ENCODE measurements at places on chromosomes 3 and 15.

GRCh38 chr3:54831112-54831511, 96.7 kb downstream of the LRTM1 start:
- DNase-seq, result no peak

DNA sequence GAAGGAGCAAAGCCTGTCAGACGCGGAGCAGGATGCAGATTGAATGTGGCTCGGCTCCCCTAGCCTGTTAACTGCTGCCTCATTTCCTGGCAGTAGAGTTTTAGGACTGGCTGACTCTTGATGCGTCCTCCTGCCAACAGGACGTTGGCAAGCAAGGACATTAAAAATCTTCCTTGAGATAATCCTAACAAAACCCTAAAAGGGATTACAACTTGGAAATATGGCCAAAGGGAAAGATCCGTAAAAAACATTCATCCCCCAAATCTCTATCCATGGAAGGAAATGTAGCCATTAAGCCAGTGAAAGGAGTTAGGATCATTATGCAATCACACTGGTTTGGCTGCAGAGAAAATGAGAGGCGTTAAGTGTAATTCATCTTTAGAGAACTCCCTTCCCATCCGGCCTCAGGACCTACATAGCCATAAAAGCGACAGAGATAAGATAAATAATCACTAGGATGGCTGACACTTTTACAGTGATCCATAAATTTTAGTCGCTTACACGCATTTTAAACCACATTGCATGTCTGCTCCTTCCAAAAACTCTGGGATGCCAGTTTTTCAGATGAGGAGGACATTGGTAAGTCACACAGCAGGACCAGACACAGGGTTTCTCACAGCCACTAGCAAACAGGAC, 44.5 kb upstream of the C3orf80 start:
- peak; percentile 47 for DNase-seq

GRCh38 chr3:123668906-123669305, 84.1 kb upstream of the HACD2 start:
- DNase-seq, result no peak

DNA sequence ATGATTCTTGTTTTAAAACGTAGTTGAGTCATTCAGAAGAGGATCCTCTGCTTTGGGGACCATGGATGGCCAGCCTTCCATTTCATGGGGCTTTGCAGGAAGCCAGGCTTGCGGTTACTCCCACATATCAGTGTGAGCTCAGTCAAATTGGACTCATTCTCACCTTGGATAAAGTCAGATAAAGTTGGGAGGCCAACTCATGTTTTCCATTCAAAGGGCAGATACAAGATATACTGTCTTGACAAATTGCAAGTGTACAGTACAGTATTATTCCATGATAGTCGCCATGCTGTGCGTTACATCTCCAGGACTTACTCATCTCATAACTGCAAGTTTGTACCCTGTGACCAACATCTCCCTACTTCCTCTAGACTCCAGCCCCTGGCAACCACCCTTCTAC, 25.5 kb upstream of the B3GNT5 start:
- DNase-seq, result no peak

DNA sequence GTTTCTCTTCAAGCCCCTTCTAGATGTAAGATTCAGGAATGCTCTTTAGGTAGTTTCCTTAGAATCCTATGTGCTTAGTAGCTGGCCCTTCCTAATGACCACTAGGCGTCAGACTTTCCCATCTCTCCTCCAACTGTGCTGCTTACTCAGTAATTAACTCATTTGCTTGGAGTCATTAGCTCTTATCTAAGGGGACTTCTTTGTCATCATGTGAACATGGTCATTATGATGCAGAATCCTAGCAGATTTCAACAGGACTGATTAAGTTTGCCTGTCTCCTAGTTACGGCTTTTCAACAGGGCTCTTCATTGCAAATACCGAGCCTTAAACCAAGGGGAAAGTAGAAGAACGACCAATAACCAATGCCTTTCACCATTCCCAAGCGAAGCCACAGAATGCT, 46.4 kb downstream of the GJD2 start:
- peak; percentile 48 for DNase-seq

All from AG08396 (cell line).